Astrocyte (in vitro differentiated cells and primary cell): ENCODE measurements at places on chromosomes 3 and 15. TPM values are rescaled to one million over a fixed set of nuclear protein-coding genes. Genes with fewer than 3 reads are reported as not detected.

DNA sequence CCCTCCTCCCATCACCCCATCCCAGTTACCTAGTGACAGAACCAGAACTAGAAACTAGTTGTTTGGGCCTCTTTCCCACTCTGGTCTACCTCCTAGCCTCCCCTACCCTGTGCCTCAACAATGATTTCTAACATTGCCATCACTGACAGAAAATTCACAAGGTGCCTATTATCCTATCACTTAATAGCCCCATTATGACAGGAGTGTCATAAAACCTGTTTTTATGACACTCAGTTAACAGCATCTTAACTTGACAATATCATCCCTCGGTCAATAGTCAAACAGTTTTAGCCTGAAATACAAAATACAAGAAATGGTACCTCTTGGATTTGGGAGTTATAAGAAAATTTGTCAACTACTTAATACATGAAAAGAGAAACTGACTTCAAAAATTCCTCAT is 46.5 kb downstream of the ULK4 start:
- no peak for DNase-seq
- H3K4me3 ChIP-seq, result no peak overlapping the region
- H3K27me3 ChIP-seq, result no peaks in the 10 kb centered on the region

Gene ABTB1
- total RNA-seq, result 11.6 and 11.8 TPM in 2 replicates

Gene FES
- 4.4 and 7.2 TPM in 2 replicates for total RNA-seq

Gene NRROS
- total RNA-seq, result not detected in 2 replicates

Gene FSTL1
- total RNA-seq, result 1,010 and 1,056 TPM in 2 replicates
